NCI-H345 (cell line): ENCODE measurements at places on chromosomes 4 and X.
A peak's percentile ranks its signal among the peaks of the same experiment; 100 is the strongest.

- DNase-seq: no peak
Observed at GRCh38 chr4:1137063-1137776, 23.9 kb upstream of the RNF212 start.

DNA sequence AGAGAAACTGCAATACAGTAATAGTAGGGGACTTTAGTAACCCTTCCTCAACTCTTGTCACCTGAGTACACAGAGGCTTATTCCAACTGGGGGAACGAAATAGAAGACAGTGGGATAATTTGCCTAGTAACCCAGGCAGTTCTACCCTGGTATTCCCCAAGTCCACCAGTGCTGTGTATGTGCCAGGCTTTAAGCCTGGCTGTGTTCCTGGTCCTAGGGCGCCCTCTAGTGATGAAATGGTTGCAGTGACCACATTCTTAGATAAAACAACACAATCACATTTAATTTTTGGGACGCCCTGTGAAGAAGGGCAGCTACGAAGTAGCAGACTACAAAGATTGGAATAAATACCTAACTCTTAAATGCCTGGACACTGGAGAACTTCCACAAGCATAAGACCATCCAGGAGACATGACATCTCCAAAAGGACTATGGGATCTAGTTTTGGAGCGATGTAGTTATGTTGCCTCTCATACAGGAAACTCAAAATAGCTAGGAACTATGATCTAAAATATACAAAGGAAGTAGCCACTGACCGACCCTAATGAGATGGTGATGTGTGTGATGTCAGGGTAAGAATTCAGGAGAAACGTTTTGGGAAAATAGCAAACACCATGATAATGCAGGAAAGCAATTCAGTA lies 288.5 kb upstream of the ZCCHC13 start:
- peak; percentile 62 for DNase-seq

DNA sequence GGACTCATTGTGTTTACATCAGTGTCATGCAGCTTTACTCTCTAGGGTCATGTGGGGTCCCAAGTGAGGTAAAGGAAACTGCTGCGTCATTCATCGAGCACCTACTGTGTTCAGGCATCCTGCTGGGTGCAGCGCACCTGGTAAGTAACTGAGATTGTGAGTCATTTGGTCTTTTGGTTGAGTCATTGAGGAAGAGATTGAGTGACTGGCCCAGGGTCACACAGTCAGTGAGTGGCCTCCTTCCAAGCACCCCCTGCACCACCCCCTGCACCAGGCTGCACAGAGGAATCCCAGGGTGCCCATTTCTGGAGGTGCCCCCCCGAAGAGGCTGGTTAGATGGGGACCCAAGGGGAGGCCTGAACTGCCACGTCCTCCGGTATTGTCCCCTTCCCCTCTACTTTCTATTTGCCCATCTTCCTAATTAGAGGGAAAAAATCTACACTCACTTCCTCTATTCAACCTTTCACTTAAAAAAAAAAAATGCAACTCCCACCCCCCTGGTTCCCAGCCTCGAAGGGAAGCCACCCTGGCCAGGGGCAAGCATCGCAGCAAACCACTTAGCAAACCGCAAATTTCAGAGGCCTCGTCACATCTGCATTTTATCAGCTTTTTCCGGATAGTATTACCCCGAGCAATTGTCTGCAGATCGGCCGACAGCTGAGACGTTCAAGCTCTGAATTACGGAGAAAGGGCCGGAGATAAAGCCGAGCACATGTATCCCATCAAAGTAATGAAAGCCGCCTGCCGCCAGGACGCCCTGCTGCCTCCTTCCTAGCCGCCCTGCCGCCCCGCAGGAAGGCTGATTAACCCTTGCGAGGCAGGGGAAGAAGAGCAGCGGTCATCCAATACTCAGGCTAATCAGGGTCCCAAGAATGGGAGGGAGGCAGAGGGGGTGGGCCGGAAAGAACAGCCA lies 96.3 kb upstream of the MSX1 start:
- DNase-seq: no peak

DNA sequence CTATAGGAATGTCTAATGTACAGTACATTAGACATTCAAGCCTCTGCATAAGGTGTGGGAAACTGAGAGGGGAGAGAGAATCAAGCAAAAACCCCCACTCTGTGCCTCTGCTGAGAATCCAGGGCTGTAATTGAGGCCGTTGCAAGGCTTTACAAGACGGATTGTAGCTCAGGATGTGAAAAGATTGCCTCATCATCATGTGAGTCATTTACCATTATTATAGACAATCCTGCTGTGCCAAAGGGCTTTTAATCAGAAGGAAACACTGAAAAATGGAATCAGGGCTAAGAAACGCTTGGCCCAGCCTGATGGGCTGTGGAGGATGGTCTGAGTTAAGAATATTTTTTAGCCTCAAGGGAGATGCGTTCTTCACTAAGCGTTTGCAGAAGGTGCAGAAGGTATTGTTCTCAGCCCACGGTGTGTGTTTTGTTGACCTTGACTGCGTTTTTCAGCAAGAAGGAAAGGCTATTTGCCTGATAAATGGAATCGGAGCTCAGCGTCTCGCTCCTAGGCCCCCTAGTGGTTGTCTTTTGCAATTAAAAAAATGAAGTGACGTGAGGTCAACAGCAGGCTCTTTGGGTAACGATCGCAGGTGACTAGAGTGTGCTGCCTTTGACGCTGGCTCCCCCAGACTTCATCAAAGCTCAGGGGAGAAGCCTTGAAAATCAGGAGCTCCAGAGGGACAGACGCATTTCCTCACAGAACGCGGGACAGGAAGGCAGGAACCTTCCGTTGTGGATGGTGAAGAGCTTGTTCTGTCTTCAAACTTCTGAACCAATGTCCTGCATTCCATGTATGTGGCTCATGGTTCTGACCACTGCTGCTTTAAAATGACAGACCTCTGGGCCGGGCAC lies 18.1 kb upstream of the CHRNA9 start:
- no peak for DNase-seq

GRCh38 chr4:117324851-117325491 lies 239.6 kb upstream of the TRAM1L1 start:
- no peak for DNase-seq

DNA sequence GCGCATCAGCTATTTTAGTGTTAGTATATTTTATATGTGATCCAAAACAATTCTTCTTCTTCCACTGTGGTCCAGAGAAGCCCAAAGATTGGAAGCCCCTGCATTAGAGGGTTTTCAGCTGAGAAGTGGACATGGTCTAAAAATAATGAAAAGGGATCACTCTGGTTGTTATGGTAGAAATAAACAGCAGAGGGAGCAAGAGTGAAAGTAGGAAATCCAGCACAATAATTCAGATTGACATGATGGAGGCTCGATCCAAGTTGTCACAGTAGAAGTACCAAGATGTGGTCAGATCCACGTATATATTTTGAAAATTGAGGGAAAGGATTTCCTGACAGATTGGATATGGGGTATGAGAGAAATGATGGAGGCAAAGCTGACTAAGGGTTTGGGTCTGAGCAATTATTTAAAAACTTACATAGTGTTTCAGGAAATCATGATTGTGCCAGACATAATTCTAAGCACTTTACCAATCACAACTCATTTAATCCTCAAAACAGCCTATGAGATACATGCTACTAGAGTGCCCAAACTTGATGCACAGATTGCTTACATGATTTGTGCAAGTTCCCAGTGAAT lies 17.0 kb upstream of the TMEM144 start:
- peak; percentile 16 for DNase-seq

DNA sequence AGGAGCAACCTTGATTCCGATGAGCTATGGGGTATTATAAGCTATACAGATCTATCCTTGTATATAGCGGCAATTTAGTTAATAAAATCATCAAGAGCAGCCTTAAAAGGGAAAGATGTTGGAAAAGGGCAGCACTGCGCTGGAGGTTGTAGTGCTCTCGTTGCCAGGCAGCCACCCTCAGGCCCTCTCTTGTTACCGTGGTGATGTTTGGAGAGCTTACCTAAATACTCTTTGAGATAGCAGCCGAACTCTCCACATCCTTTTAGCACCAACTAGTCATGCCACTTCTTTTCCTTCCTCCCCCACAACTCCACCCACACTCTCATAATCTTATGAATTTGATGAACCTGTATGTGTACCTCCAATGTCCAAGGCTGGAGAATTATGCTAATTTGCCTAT lies 3.8 kb upstream of the RADX start:
- DNase-seq: peak; percentile 36
